A172 (cell line): ENCODE measurements at places on chromosomes 12 and 14.
A peak's percentile ranks its signal among the peaks of the same experiment; 100 is the strongest.

DNA sequence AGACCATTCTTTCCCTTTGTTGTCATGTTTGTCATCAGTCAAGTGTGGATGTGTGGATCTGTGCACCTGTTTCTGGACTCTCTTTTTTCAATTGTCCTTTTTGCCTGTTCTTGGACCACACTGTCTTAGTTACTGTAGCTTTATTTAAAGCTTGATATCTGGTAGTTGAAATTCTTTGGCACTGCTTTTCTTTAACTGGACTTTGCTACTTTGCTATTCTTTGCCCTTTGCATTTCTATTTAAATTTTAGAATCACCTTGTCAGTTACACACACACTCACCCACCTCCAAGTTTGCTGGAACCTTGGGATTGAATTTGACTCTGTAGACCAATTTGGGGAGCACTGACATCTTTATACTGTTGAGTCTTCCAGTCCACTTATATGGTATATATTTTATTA is 61.5 kb downstream of the VRK1 start:
- no peak for DNase-seq

DNA sequence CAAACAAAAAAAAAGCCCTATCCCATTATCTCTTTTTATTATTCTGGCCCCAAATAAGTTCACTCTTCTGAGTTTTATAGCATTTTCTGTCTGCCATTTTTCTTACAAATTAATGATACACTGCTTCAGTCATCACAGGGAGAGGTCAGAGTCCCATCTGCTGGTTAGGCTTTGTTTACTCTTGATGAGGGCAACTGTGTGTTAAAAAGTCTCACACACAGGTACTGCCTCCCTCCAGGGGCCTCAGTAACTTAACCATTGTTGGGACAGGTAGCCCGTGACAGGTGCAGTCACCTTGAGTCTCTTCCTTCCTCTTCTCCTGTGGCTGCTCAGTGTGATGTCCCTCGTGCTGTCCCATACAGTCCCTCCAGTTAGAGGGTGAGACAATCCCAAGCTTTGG is 45.5 kb upstream of the SEL1L start:
- no peak for DNase-seq

GRCh38 chr12:100566887-100567637 is 6.4 kb upstream of the GAS2L3 start:
- no peak for DNase-seq

DNA sequence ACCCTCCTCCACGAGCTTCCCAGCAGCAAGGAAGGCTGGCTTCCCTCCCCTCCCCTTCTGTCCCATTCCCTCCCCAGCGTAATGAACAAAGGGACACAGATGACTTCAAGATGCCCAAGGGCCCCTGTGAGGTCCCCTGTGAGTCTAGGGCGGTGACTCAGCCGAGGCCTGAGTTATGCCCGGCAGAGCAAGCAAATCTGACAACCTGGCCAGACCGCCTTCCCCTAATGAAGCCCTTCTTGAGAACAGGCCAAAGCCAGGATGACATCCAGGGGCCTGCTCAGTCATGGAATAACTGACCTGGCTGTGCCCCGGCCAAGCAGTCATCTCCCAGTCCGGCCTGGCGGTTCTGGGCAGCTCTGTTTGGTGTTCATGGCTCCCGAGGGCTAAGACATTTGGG is 89.2 kb downstream of the DICER1 start:
- no peak for DNase-seq

DNA sequence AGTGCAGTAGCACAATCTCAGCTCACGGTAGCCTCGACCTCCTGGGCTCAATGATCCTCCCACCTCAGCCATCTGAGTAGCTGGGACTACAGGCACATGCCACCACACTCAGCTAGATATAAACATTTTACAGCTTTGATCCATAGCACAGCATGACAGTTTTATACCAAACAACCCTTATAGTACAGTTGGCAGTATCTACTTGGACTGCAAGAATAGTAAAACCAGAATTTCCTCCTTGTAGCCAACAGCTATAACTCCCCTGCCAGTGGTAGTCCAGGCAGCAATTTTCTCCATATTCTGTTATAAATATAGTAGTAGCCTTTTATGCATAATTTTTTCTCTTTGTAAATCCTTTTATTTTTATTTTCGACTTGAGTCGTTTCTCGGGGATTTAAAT is 317.0 kb downstream of the FUT8 start:
- DNase-seq, result no peak

- no peak for DNase-seq
Measured at GRCh38 chr12:131721548-131721947, 10.7 kb downstream of the SFSWAP start.

GRCh38 chr12:110745542-110746284 is 3.0 kb upstream of the PPP1CC start:
- DNase-seq, result no peak

DNA sequence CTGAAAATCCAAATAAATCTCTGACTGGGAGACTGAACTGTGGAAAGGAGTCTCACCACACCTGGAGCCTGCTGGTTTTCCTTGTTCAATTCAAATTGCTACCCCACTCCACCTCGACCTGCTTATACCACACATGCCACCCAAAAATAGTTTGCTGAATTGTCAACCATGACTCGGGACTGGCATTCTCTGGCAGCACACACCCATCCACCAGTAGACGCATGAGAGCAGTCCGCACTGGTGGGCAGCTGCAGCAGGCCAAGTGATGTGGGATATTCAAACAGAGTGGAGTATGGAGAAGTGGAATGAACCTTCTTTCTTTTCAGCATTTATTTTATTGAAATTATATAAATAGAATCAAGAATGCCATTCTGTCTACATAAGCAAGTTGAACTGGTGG is 38.7 kb upstream of the SYCP3 start:
- no peak for DNase-seq

- DNase-seq, result no peak
Measured at GRCh38 chr12:40164034-40164433, 58.2 kb upstream of the SLC2A13 start.

- DNase-seq, result no peak
Measured at GRCh38 chr14:92391726-92392125, 68.8 kb downstream of the SLC24A4 start.

DNA sequence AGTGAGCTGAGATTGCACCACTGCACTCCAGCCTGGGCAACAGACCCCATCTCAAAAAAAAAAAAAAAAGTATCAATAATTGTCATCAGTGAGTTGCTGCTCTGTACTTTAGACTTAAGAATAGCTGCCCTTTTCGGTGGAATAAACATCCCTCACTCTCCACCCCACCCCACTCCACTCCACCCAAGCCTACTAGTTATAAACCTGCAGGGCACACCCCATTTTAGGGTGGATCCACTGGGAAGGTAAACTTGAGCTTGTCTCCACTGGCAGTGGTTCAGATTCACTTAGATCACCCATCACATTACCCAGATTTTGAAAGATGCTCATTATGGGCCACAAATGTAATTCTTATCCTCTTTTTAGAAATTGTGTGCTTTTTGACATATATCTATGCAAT is 106.4 kb downstream of the GPR135 start:
- DNase-seq, result no peak

DNA sequence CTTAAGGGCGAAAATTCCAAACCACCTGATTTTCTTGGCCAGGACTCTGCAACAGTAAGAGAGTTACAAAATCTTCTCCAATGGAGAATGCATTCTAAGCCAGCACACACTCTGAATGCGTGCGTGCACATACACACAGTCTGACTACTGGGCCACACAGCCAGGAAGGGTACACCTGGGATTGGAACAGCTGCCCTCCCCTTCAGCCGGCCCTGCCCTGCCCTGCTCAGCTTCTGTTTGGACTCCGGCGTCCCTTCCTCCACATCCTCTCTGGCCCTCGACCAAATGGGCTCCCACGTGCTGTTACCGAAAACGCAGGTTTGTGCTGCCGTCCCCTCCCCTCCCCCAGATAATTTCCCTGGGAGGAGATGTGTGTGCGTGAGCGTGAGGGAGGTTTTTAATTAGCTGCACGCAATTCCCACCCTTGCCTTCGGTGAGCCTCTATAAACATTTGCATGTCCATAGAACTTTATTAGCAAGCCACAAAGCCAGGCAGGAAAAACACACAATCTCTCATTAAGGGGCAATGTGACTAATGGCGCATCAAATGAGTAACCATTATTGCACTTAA is 43.0 kb downstream of the CCNK start:
- peak; percentile 38 for DNase-seq

- no peak for DNase-seq
Measured at GRCh38 chr14:53054457-53054856, 98.7 kb downstream of the DDHD1 start.
